ENCODE measurements at places on chromosomes 7 and 10.

DNA sequence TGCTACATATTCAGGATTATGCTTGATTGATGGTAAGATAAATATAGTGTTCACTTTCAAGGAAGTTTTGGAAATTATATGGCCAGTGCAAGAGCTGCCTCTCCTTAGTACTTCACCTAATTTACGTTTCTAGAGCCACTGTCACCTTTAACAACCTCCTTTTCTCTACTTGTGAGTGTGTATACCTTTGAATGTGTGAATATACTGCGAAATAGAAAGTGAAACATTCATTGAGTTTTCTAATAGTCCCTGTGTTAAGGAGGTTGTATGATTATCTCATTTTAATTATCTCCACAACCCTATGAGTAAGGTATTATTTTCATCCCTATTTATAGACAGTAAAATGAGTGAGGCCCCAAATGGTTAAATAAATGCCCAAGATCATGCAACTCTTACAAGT lies 1050.5 kb downstream of the XPNPEP1 start:
- DNase-seq, result no peak

DNA sequence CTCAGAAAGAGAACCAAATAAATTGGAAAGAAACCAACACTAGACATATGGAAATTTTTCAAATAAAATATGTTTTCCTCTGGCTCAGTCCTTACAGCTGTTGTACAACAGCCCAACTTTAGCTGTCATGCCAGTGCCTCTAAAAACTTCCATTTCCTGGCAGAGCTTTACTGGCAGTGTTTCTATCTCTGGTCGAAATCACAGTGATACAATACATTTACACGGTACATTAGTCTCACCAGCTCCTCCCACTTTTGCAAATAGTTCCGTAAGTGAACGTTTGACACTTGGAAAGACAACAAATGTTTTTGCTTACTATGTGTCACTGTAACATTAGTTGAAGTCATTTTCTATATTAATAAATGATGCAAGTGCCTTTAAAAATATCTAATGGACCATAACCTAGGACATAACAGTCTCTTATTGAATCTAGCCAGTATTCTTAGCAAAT lies 29.8 kb downstream of the BCAP29 start:
- DNase-seq, result no peak

DNA sequence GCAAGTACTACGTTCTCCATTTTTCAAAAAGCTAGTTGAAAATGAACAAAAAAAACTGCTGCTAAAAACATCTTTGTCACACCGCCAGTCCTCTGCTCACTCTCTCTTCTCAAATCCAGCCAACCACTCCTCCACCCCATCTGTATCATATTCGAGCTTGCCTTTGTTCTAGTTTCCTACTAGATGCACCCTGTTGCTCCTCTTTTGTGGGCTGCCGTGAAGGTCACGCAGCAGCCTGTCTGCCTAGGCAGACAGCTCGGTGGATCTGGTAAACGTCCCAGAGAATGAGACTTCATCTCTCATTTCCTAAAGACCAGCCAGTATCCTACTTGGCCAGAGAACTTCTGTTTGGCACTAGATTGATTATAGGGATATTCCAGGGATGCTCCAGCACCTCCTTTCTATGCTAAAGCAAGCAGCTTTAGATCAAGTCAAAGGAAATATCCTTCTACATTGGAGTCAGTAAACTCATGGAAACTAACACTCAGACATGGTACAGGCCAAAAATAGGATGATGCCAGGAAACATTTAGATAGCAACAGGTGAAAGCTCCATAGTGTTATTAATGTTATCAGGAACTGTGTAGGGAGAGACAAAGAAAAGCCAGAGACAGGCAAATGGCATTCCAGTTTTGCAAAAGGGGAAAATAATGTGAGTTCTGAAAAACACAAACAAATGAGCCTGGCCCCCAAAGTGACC lies 8.7 kb upstream of the PLXNA4 start:
- DNase-seq, result no peak

- DNase-seq, result no peak
These were observed 1215.5 kb upstream of the LRRTM3 start for GRCh38 chr10:65710306-65710705.

DNA sequence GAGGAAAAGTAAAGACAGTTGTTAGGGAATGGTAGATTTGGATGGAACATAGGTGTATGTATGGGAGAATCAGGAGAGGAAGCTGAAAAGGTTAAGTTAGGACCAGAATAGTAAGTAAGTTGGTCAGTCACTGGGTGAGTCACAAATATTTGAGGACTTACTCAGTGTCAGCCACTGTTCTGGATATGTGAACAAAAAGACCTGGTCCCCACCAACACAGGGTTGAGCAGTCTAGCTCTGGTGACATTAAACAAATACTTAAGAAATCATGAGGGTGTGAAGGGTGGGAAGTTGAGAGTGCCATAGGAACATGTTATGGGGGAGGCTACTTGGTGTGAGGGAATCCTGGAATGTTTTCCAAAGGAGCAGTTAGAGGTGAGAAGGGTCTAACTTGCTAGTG lies 246.9 kb downstream of the PTEN start:
- DNase-seq, result no peak

DNA sequence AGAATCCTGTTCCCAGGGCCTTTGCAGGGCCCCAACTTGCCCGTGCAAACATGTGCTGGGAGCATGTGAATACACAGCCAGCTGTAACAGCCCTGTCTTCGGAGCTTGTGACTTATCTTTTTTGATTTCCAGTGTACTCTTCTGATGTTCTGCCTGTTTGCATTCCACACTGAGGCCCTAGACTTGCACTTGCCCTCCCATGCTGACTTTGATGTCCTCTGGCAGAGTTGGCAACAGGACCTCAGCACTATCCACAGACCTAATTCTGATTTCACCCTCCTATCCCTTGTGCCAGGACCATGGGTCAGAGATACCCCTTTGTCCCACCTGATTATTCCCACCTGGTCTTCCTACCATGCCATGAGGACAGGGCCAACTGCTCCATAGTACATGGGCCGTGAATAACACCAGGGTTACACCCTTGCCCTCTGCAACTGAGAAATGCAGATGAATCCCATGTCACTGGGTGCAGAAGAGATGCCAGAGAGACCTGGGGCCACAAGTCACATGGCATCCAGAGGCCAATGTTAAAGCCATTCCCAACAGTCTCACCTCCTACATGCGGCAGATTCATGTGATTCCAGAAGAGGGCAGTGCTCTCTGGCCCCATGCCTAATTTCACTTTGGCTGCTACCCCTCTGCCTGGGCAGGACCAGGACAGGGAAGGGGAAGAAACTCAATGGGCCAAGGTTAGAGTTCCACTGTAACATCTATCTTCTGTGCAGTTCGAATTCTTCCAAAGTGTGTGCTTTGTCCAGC lies 43.0 kb downstream of the SCRN1 start:
- DNase-seq, result no peak

Measured in activated CD4-positive, alpha-beta memory T cell treated with anti-CD3 and anti-CD28 coated beads for 36 hours (primary cell).